ENCODE measurements at places on chromosomes 6 and 20.

GRCh38 chr6:49328051-49328744, 134.9 kb downstream of the MMUT start:
- peak; percentile 10 for DNase-seq

GRCh38 chr6:6746333-6746969, 157.9 kb downstream of the LY86 start:
- no peak for DNase-seq

GRCh38 chr6:133214267-133214666, 26.9 kb upstream of the EYA4 start:
- no peak for DNase-seq

- no peak for DNase-seq
Measured at GRCh38 chr6:16487996-16488674, 249.7 kb downstream of the GMPR start.

DNA sequence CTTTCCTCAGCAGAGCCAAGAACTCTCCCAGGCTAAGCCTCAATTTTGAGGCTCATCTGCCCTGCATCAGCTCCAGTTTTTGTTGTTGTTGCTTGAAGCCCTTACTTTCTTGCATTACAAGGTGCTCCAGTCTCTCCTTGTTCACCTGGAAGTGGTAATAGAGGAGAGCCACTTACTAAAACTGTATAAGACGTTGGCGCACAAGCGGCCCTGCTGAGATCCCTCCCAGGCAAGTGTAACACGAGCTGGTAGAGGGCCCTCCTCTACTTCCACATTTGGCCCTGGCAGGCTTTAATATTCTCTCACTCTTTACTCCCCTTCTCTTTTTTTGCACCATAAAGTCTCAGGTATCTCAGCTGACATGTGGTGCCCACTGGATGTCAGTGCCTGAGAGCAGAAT, 19.5 kb downstream of the GCM2 start:
- DNase-seq: no peak

GRCh38 chr6:145707397-145707796, 27.9 kb downstream of the EPM2A start:
- no peak for DNase-seq

DNA sequence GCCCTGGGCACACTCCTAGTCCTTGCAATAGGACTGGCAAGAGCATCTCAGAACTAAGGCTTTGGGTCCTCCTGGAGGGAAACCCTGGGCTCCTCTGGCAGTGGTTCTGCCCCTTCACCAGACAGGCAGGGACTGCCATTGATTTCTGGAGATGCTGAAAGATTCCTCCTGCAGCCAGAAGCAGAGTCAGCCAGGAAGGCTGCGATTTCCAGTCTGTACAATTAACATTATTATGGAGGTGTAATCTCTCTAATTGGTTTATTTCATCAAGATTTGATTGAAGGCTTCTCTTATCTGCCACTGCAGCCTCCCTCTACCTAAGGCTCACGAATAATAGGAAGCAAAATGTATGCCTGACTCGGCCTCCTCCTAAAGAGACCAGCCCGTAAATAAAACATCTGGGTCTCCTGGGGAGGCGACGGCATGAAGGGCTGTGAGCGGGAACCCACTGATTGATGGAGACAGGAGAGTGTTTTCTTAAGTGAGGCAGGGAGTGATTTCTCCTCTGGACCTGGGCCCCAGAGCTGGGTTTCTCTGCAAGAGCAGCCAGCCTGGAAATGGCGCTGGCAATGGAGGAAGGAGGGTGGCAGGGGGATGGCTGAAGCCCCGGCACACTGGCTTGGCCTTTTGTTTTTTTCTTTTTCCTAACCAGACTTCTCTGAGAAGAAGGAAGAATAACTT, 689.6 kb downstream of the DHX35 start:
- DNase-seq: no peak

GRCh38 chr6:148521158-148521557, 178.5 kb downstream of the SASH1 start:
- DNase-seq: no peak

All from NCI-H345 (cell line).